ENCODE measurements at places on chromosomes 13 and 19.

DNA sequence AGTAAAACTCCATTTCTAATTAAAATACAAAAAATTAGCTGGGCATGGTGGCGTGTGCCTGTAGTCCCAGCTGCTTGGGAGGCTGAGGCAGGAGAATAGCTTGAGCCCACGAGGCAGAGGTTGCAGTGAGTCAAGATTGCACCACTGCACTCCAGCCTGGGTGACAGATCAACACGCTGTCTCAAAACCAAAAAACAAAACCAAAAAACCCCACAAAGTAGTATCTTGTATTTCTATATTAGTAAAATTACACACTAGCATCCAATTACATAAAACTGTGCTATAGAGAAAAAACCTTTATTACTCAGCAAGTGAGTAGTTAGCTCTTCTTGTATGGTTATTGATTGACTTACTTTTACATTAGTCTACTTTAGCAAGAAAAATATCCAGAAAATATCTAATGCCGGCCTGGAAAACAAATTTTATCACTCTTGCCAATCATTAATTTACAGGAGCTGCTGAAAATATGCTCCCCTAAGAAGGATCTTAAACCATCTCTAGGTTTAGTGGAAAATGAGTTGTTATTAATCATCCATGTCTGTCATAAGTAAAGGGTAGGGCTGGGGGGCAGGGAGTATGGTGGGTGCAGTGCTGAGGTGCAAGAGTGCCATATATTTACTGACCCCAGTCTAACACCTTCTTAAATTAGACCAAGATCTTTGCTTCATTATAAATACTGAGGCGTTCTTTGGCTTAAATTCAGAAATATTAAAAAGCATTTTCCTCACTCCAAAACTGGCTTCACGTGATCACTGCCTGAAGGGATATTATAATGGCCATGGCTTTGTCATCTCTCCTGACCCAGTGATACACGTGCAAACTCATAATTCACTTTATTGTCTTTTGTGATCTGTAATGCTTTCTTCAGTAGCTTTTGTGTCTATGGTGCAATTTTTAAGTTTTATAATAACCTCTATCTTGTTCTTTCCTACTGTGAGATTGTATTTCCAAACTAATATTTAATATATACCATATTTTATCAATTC is 44.1 kb downstream of the UBL3 start:
- no peak for DNase-seq

GRCh38 chr19:3470500-3471128 is 9.7 kb downstream of the SMIM24 start:
- no peak for DNase-seq

DNA sequence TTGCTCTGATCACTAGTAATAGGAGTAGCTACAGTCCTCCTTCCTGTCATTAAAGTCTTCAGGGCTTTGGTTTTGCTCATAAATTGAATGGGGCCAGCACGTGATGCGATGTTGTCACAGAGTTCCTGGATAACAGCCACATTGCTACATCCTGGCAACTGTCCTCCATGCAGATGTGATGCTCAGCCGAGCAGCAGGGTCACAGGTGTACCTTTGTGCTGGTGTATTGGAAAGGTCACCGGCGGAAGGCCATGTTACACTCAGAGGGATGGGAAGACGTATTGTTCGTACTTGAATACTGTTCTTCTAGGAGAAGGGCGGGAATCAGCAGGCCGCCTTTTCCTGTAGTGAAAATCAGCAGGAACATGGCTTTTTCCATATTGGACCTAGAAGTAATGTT is 713.8 kb upstream of the GPC6 start:
- no peak for DNase-seq

- peak; percentile 82 for DNase-seq
Measured at GRCh38 chr19:15107061-15108010, at the start of gene SYDE1. TSS of gene SYDE1 (plus strand) at chr19:15107401. CDS start at chr19:15107434, 33 bp downstream.

DNA sequence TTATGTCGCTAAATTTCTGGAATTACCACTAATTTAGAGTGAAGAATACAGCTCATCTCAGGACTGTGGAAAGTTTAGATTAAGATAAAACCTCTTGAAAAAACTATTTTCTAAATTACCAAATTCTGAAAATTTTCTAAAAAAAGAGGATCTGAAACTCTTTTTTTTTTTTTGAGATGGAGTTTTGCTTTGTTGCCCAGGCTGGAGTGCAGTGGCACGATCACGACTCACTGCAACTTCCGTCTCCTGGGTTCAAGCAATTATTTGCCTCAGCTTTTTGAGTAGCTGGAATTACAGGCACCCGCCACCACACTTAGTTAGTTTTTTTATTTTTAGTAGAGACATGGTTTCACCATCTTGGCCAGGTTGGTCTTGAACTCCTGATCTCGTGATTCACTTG is 16.6 kb upstream of the ZNF253 start:
- DNase-seq, result no peak

GRCh38 chr19:5889288-5889971 is 14.2 kb downstream of the NDUFA11 start:
- no peak for DNase-seq

DNA sequence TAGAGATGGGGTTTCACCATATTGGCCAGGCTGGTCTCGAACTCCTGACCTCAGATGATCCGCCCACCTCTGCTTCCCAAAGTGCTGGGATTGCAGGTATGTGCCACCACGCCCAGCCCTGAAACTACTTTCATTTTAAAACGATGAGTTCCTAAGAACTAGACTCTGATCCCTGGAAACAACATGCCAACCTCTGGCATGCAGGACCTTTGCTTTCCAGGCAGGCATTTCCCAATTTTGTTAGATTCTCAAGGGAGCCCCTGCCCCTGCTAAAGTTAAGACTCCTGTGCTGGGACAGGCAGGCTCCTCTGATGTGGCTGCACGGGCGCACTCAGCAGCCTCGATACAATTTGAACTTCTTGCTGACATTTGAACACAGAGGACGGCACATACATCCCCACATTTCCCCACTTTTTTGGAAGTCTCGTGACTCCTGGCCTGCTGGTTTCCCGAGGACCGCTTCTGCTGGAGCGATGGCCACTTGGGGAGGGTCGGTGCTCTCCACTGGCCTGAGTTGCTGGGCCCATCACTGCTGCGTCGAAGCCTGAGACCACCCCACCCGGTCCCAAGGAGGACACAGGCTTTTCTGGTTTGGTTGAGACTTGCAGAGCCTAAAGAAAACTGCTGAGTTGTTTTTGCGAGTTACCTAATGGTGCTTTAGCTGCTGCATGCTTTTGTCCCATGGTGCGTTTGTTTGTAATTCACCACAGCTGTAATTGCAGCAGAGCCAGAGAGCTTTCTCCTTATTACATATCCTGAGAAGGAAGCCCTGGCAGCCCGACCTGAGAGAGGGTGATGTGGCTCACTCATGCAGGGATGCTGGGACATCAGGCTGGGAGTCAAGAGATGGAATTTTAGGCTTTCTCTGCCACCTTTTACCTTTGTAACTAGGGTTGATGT is 8.2 kb downstream of the ATP11A start:
- no peak for DNase-seq

GRCh38 chr19:3323658-3324057 is 42.7 kb upstream of the NFIC start:
- no peak for DNase-seq

DNA sequence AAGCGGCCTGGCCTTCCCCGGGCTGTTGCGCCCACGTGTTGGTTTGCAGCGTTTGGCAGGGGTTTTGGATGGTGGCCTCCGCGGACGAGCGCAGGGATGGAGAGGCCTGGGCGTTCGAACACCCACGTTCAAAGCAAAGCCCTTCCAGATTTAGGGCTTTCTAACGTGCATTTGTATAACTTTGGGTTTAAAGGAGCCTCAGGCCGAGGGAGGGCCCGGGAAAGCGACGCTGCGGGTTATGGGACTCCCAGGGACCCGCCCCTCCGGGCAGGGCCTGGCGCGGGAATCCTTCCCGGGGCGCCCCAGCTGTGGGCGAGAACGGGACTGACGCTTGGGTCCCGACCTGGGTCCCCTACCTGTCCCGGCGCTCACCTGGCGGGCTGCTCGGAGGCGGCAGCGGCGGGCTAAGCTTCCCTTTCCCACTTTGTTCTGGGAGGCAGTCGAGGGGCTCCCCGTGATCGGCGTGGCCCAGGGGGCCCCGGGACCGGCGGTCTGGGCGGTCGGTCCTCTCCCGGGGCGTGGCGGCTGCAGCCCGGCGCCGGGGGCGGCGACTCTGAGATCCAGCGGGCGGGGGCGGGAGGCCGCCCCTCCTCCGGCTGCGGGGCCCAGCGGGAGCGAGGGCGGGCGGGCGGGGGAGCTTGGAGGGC is at the start of gene FBXO17:
Gene FBXO17, minus strand, starts transcription at position 529 of the 647 bp plus-strand sequence. CDS start 25,423 bp downstream, outside the sequence.
- DNase-seq, result peak; percentile 82

DNA sequence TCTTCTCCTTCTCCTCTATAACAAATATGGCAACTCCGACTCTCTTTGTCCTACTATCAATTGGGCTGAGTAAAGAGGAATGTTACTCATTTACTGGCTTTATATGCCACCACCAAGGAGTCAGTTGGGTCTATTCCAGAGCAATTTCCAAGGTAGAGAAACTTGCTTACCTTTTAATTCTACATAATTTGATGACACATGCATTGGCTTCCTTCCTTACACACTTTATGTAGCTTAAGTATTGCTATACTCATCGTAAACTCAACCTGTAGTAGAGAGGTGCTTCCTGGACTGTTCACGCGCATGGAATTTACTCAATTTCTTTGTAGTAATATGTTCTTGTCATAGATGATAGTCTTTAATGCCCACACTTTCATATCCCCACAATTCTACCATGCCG is 160.7 kb downstream of the LMO7 start:
- no peak for DNase-seq

DNA sequence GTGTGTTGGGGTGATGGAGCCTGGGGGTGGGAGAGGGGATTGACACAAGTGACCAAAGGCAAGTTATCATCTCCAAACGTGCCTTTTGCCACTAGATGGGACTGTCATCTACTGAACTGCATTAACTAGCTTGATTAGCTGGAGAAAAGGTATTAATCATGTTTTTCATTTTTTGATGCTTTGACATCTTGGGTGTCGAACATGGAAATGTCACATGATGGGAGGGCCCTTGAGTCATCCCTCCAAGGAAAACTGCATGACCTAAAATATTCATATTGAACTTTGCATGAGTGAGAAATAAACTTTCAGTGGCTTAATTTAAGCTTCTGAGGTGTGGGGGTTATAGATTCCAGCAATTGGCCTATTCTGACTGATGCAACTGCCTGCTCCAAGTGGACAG is 73.3 kb downstream of the ALOX5AP start:
- DNase-seq, result no peak

DNA sequence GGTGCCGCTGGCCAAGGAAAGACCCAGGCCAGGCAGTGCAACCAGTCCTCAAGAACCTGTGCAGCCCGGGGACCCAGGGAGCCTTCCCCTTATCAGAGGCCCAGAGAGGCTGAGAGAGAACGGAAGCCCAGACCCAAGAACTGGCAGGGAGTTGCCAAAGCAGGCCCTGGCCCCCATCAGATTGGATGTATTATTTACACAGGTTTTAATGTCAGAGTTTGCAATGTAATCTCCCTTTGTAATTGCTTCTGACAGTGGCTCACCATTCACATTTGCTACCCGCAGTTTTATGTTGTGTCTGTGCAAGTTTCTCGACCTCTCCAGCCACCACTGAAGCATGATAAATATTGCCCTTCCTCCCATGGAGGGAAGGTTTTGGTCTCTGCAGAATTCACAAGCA is 660.9 kb downstream of the LIG4 start:
- DNase-seq, result no peak

GRCh38 chr19:44744871-44745332 is 3.6 kb upstream of the BCL3 start:
- no peak for DNase-seq

GRCh38 chr13:49374585-49375290 is 69.1 kb downstream of the CAB39L start:
- peak; percentile 20 for DNase-seq

DNA sequence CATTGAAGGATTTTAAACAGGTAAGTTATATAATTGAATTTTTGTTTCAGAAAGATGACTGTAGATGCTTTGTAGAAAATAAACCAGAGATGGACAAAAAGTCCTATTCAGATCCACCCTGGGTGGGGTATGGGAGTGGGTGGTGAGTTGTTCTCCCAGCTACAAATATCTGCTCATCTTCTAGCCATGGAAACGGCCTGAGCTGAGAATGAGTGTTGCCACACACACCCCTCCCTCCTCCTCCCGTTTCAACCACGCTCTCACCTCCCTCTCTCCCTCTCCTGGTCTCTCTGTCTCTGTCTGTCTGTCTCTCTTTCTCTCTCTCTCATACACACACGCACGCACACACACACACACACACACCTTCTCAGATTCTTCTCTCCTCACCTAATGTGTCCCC is 26.4 kb downstream of the SERTM1 start:
- no peak for DNase-seq

DNA sequence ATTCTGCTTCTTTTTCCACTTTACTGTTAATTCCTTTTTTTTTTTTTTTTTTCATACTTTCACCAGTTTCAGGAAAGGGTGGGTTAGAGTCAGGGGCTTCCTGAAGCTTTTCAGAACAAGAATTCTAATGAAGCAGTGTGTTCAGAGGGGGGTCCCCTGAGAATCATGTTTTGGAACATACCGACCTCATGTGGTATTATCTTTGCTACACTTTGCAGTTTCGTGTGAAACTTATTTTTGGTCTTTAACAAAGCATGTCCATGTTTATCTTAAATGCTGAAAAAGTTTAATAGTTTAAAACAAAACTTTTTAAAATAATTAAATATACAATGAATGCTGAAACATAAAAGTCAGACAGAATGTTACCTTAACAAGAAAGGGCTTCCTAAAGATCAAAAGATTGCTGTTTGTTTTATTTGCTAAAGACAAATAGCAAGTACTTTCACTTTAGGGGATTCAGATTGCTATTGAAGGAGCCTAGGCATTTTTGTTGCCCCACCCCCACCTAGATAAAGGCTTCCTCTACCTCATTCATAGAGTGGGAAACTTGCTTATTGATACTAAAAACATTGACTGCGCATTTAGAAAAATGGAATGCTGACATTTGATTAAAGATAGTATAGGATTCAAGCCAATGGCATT is 21.1 kb upstream of the POMP start:
- DNase-seq, result no peak

DNA sequence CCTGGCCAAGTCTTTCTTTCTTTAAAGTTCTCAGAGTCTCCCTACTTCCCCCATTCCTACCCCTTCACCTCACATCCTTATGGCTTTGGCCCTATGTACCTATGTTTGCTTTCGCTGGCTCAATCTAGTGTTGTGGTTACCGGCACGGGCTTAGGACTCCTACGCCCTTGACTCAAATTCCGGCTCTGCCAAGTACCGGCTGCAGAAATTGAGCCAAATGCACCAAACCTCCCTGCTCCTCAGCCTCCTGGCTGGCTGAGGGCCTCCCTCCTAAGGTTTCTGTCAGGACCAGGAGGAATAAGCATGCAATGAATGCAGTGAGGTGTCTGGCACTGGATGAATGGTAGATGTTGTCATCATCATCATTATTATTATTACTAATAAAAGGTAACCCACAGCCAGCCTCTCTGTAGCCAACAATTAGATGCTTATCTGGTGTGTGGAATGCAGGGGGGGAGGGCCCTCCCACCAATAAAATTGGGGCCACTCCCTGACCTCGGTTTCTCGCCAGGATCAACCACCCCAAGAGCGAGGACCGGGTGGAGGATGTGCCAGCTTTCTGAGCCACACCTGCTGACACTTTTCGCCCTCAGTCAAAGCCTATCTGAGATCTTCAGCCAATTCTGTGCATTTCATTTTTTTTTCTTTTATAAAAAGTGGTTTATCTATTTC is 20.7 kb downstream of the KLK5 start:
- peak; percentile 78 for DNase-seq

GRCh38 chr19:13171146-13171545 is 20.9 kb downstream of the IER2 start:
- DNase-seq, result no peak

Data from urothelium cell line (cell line).